ENCODE measurements at places on chromosomes 7 and 10. TPM values are rescaled to one million over a fixed set of nuclear protein-coding genes. Genes with fewer than 3 reads are reported as not detected.
A peak's percentile ranks its signal among the peaks of the same experiment; 100 is the strongest.

DNA sequence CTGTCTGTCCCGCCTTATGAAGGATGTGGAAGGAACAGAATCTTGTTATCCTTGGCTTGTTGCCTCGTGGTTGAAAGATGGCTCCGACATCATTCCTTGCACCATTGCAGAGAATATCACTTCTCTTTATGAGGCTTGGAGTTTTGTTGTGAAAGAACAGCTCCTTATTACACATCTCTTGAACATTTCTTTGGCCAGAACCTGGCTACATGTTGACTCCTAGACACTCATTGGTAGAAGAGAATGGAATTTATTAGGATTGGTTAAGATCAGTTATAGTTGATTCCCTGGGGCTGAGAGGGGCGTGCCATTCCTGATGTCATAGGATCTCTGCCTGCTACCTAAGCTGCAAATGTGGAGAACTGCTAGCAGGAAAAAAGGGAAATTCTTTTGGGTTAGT is 180.5 kb upstream of the CTBP2 start:
- no peaks in the 10 kb centered on the region for H3K36me3 ChIP-seq
- H3K27me3 ChIP-seq: no peaks in the 10 kb centered on the region
- no peak overlapping the region for H3K4me3 ChIP-seq
- H3K27ac ChIP-seq: no peak overlapping the region

DNA sequence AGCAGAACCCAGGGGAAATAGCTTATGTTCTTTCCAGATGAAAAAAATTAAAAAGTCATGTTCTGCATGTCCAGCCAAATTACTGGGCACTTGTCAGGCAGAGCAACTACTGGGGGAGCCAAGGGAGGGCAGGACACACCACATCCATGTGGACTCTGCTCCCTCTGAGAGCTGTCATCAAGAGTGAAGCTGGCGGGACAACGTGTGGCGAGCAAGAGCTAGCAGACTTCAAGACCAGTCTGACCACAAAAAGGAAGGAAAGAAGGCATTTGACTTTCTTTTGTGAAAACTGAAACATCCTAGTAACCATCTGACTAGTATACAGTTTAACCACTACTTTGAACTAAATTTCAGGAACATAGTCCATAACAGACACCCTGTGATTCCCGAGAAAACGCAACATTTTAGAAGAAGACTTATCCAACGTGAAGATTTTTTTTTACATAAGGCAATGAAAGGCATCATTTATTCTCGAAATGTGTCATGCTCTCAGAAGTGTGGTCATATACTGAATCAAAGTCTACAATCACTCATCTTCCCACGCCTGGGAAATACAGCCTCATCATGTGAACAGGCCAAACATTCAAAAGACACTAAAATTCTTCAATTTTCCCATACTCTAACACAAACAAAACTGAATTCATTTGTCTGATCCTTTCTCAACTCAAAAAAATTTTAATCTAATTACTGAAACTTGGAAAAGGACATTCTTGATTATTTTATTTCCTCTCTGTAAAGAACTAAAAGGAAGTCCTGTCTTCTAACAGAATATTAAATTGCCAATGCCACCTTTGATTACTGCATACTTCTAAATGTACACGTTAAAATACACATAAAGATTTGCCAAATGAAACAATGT is 15.5 kb downstream of the CYTH3 start:
- H3K4me3 ChIP-seq: no peak overlapping the region
- H3K27me3 ChIP-seq: no peaks in the 10 kb centered on the region
- peaks cover 71% of the 10 kb centered on the region for H3K4me1 ChIP-seq
- peak overlapping the region; percentile 76 for H3K27ac ChIP-seq

Gene CCSER2
- total RNA-seq: 18.5 TPM

Gene NXPH1
- 0.32 TPM for total RNA-seq

Gene ADGRA1
- not detected for total RNA-seq
